ENCODE measurements at places on chromosomes 1 and 21.

DNA sequence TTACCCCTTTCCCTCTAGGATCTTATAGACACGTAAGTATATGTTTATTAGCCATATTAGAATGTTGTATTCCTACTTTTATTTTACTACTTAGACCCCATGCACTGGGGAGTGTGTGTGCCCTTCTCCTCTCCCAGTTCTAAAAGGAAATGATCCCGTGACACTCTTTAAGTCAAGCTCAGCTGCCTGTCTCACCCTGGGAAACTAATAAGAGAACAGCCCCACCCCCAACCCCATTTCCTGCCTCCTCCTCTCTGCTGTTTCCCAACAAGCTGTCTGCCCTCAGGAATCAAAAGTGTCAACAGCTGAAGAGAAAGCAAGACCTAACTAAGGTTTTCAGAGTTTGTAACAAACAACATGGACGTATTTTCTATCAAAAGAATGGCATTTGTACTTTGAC lies 92.6 kb upstream of the VAV3 start:
- DNase-seq: no peak

DNA sequence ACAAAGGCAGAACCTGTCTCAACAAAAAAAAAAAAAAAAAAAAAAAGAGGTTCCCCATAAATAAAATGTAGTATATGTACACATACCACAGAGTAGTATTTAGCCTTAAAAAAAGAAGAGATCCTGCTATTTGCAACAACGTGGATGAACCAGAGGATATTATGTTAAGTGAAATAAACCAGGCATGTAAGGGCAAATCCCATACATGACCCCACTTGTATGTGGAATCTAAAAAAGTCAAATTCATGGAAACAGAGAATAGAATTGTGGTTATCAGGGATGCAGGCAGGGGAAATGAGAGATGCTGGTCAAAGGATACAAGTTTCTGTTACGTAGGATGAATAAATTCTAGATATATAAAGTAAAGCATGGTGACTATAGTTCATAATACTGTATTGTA lies 16.7 kb downstream of the SLC44A3 start:
- DNase-seq: no peak

DNA sequence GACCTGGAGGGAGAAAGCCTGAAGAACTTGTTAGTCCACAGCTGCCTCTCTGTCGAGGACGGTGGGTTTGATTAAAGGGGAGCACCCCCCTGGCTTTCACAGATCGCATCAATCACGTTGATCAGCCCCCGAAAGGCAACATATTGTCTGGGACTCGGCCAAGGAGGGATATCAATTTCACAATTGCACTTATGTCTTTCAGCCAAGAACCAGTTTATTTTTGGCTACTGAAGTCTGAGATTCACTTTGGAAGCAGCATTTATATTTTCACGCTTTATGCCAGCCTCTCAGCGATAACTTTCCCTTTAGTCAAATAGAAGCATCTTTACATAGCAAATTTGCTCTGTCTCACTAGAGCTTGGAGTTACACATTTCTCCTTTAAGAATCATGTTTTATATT lies 253.2 kb upstream of the RRP15 start:
- no peak for DNase-seq

DNA sequence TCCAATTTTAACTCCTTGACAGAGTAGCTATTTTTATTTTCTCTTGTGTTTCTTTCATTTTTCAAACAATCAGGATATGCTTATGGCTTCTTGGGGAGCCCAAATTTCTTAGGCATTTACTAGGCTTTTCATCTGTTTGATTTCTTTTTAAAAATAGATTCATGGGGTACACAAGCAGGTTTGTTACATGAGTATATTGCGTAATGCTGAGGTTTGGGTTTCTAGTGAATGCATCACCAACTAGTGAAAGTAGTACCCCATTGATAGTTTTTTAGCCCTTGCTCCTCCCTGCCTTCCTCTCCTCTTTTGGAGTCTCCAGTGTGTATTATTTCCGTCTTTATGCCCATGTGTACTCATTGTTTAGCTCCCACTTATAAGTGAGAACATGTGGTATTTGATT lies 190.7 kb downstream of the CENPF start:
- no peak for DNase-seq

GRCh38 chr1:203480525-203481084 lies 5.0 kb downstream of the PRELP start:
- DNase-seq: peak; percentile 14

DNA sequence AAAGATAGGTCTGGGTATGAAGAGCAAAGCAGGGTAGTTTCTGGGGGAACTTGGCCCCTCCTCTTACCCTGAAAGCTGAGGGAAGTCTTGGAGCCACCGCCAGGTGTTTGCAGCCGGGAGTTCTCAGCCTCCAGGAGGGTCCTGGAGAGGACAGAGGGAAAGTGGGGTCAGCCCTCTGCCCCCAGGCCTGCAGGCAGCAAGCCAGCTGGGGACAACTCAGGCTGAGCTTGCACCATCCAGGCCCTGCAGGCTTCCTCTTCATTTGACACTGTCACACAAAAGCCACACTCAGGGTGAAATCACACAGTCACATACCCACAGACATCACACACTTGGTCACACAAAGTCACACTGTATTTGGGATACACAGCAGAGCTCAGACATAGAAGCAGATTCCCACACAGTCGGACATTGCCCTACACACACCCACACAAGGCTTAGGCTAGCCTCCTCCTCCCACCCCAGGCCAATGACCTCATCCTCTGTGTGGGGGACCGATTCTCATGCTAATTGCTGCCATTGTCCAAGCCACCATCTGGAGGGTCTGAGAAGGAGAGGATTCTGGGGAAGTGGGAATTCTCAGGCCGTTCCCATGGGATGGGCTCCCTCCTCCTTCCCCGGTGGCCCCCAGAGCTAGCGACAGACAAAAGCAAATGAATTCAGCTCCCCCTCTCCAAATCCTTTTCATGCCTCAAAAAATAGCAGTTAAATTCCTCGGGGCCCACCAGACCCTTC lies 3.7 kb downstream of the NES start:
- no peak for DNase-seq

DNA sequence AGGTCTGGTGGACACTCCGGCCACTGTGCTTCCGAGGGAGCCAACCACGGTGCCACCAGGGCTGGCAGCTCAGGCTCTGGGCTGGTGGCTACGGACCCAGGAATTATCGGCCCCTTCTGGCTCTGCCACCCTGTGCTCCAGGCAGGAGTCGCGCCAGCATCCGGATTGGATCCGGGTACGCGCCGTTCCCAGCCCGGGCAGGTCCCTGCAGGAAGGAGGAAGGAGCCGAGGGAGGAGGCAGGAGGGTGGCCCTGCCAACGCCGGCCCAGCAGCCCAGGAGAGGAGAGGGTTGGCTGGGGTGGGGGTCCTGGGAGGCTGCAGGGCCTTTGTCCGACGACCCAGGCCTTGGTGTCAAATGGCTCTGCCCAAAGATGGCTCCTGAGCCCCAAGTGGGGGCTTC lies 160.5 kb downstream of the CASZ1 start:
- no peak for DNase-seq

DNA sequence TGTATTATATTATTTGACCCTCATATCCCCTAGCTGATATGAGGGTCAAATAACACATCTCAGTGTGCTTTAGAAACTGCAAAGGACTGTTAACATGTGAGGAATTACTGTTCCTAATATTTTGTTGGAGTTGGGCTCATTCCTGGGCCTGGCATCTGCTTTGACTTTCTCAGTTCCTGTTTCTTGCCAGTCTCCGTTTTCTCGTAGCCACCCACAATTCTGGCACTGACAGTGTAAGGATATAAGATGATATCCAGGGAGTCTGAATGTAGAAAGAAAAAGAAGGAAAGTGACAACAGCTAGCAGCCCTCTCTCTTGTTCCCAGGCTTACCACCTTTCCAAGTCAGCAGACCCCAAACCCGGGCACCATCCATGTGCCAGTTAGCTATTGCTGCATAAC lies 54.4 kb upstream of the SCMH1 start:
- DNase-seq: no peak

GRCh38 chr1:233883671-233884070 lies 20.8 kb upstream of the SLC35F3 start:
- DNase-seq: no peak

DNA sequence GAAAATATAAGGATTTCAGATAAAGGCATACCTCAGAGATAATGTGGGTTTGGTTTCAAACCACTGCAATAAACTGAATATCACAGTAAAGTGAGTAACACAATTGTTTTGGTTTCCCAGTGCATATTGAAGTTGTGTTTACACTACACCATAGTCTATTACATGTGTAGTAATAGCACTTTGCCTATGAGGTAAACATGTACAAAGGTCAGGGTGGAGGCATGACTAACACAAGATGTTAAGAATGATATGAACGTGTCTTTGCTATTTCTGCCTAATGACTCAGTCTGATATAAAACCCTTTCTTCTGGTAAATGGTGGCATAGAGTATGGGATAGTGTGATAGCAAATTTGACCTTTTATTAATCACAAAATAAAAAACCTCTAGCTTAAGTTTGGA lies 621.5 kb upstream of the ADGRL2 start:
- DNase-seq: no peak

GRCh38 chr1:44016041-44016889 lies 15.0 kb downstream of the SLC6A9 start:
- DNase-seq: no peak

DNA sequence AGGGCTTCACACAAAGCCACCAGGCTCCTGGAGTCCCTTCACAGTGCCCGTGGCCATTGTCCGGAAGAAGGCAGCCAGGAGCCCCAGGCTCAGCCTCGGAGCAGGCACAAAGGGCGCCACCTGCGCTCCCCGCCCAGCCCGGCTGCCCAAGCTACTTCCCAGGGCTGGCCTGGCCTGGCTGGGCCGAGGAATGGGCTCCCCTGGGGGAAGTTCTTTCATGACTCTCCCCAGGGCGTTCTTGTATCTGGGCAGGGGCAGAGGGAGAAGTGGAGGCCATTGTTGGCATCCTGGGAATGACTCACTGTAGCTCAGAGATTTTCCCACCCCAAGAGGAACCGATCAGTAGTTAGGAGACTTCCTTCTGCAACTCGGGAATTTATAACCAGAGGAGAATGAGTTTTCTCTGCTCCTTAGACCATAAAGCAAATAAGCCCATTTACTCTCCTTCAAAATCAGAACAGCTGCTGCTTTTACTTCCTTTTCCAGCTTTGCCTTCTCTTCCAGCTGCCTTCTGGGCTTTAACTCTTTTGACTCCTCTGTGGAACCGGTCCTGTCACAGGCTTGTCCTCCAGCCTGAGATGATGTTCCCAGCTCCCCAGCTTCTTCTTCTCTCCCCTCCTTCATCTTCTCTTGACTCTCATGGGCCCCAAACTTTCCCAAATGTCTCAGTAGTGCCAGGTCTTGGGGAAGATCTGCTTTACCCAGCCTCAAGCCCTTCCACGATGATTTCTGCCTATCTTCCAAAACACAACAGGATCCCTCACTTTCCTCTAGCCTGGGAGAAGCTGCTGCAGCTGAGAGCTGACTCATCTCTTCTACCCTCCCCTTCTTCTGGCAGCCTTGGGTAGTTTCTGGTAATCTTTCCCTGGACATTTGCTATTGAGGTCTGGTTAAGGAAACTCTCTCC lies 118.7 kb upstream of the CD34 start:
- no peak for DNase-seq

DNA sequence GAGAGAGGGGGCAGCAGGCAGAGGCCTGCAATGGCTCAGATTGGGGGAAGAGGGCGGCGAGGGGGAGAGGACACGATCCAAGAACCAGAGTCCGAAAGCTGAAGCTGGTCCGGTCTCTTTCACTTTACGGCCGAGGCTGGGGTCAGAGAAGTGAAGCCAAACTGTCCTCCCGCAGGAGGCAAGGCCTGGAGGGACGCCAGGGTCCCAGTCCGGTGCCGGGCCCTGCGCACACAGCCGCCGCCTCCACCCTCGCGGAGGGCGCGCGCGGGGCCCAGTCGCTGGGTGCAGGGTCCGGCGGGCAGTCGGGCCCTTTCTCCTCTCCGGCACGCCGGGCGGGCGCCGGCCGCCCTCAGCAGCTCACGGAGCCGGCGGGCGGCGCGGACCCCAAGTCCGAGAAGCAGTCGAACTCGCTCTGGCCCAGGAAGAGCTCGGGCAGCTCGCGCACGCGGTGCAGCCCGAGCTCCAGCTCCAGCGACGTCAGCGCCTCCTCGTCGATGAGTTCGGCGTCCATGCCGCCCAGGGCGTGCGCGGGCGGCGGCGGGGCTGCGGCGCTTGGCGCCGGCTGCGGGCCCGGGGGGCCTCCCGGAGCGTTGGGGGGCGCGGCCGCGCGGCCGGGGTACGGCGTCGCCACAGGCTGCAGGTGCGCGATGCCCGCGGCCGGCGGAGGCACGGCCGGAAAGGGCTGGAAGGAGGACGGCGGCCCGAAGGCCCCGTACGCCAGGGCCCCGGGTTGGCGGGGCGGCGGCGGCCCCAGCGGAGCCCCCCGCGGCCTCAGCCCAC lies 749 bp downstream of the CITED4 start:
- DNase-seq: no peak

DNA sequence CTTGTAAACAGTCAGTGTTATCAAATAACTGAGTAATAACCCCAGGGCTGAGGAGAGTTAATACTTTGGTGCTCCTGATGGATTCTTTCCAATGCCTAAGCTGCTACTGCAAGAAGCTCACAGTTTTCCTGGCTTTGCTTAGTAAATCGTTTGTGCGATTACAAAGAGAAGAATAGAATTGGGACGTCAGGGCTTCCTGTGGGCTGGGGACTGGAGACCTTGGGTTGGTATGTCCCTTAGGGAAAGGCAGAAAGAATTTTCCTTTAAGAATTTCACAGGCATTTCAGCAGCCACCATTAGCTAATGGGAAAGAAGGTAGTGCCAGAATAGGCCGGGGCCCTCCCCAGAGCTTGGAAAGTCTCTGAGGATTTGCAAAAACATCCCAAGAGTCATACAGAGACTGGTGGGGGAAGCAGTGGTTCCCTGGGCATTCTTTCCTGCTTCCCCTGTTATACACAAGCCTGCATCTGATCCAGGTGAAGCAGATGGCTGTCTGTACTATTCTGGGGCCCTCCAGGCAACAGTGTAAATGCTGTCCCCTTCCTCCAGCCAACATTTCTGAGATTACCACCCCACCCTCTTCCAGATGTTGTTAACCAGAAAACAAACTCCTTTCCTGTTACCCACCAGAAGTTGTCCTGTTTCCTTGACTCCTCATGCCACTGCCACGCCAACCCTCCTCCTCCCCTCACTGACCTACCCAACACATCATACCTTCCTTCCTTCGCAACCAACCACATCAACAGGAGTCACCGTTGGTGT lies 40.2 kb downstream of the PLXNA2 start:
- no peak for DNase-seq

DNA sequence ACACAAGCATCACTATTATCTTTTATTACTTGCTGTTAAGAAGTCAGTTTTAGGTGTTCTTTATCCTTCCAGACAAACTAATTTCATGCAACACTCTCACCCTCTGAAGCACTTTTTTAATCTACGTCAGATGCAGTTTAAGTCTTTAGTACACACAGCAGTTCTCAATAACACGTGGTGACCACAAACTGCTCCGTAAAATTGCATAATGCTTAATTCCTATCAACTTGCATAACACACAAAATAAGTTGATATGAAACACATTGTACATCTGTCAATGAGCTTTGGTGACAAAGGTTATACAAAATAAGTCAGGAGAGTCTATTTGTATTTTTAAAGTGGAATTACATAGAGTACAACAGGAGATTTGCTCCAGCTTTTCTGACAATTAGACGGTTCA lies 140.9 kb upstream of the ETS2 start:
- no peak for DNase-seq

All from hematopoietic multipotent progenitor cell treated with erythropoietin and hydrocortisone succinate and interleukin-3 and kit ligand, for 17 days (in vitro differentiated cells).